ENCODE measurements at places on chromosomes 4 and X.

GRCh38 chr4:3304831-3305609 lies 12.2 kb downstream of the RGS12 start:
- DNase-seq = no peak

GRCh38 chrX:70476934-70477733 lies 32.5 kb downstream of the DLG3 start:
- no peak for DNase-seq

- DNase-seq = no peak
Measured at GRCh38 chr4:43374216-43374751, 481.8 kb downstream of the GRXCR1 start.

GRCh38 chrX:350534-351323 lies 32.1 kb upstream of the GTPBP6 start:
- no peak for DNase-seq

DNA sequence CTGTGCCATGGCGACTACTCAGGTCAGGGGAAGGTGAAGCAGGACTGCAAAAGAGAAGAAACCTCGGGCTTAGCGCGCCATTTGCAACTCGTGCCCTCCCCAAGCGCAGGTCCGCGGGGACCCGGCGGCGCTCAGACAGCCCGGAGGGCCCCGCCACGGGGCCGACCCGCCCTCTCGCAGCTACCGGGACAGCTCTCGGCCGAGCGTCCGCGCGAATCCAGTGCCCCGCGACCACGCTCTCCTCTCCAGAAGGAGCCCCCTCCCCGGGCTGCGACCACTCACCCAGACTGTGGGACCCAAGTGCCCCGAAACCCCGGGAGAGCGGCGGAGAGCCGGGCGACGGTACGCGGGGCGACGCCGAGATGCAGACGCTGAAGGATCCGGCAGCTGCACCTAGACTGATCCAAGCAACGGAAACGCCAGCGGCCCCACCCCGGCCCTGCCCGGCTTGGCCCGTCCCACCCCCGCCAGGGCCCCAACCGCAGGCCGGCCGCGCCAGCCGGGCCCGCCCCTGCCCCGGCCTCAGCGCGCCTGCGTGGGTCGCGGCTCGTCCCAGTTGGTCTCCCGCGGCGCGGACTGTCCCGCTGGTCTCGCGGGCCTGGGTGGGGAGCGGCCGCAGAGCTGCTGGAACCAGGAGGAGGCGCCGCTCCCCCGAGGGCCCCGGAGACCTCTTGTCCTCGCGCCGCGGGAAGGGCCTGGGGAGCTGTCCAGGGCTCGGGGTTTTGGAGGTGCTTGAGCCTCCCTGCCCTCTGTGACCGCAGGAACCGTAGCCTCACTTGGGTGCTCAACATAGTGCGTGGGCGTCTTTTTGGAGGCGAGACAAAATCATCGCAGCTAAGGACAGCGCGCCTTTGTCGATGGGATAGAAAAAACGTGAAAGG lies at the start of gene ANXA5:
Gene ANXA5 (minus strand): TSS at position 400 of the 881 bp plus-strand sequence. CDS start 391 bp downstream, at position 9.
- peak; percentile 40 for DNase-seq

- no peak for DNase-seq
Measured at GRCh38 chr4:180788729-180789128, 1454.5 kb upstream of the TENM3 start.

DNA sequence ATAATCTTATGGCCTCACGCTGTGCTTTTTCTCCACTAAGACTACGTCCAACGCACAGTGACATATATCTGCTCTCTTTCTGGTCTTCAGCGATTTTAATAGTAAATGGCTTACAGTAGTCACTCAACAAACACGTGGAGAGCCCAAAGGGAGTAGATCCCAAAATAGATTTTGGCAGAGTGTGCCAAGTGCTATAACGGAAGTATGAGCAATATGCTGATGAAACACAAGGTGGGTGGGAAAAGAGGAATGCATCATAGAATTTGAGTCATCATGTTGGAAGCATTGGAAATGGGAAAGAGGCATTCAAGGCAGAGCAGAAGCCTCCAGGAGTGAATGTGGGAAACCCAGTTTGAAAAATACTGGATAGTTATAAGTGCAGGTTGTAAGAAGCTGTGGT lies 129.1 kb upstream of the LDB2 start:
- DNase-seq = no peak

- DNase-seq = no peak
Measured at GRCh38 chr4:188661502-188661901, 522.3 kb downstream of the TRIML1 start.

DNA sequence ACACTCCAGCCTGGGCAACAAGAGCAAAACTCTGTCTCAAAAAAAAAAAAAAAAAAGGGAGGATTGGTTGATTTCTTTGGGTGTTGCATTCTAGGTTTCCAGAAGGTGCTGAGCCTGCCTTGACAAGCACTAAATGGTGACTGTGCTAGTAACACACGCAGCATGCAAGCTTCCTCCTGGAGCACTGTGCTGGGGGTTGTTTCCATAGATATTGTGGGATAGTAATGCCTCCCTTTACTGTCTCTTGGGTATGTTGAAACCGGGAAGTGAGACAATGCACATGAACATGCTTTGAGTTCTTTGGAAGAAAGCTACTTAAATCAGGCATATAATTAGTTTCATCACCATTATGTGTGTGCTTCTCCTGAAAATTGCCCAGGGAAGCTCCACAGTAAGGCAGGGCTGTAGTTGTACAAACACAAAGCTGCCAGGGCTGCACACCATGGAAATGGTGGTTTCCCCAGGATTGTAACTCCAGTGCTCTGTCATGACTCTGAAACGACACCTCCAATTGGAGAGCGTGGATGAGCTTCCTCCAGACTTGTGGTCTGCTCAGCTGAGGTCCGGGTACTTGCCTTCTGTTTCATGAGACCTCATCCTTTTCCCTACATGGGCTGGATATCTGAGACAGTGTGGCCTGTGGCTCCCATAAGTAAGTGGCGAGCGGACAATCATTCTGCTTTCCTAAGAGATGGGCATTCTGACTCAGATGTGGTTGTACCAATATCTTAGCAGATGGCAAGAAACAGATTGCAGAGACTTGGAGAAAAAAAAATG lies 31.5 kb upstream of the STOX2 start:
- no peak for DNase-seq

- DNase-seq = no peak
Measured at GRCh38 chr4:114684462-114684861, 85.9 kb downstream of the UGT8 start.

DNA sequence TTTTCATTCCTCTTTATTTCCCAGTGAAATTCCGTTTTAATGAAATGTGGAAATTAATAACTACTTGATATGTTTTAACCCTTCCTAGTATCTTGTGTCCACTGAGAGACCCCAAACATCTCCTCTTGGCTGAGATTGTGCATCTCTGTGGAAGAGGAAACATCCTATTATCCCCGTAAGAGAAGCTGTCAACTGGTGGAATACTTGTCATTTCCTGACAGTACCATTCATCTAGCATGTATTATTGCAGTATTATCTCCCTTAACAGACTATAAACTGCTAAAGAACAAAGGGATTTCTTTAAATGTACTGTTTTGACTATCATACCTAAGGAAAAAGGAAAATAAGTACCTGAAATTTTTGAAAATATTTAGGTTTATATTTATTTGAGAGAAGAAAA lies 277.3 kb upstream of the SLC7A11 start:
- no peak for DNase-seq

GRCh38 chr4:71255976-71256375 lies 82.8 kb upstream of the SLC4A4 start:
- DNase-seq = no peak

GRCh38 chr4:7052923-7053715 lies 9.9 kb downstream of the TADA2B start:
- DNase-seq = no peak

DNA sequence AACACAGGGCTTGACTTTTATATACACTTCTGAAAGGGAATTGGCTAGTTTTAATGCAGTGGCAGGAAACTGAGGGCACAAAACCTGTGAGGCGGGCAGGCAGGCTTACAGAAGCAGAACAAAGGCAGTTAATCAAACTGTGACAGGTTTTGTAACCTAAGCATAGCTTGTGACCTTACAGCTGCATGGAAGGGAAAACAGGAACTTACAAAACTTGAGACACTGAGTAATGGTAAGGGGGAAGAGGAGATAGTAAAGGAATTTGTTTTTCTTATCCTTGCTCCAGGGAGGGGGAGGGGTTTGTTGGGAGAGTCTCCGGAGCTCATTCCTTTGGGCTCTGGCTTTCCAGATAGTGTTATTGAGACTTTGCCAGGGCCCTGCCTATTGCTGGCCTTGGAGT lies 55.6 kb downstream of the SLITRK4 start:
- no peak for DNase-seq

DNA sequence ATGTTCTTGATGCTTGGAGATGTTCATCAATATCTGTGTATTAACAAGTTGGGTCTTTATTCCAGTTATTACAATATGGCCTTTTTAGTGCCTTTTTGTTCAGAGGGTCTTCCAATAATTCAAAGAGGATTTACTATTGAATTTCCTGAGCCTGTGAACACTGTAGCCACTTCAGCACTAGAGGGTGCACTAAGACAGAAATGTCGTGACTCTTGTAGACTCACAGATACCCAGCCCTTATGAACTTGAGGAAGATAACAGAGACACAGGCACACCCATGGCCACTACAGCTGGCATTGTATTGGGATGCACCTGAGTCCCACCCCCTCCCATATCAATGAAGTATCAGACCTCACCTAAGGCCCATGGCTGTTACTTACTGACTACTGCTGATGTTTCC lies 54.4 kb upstream of the ACTRT1 start:
- no peak for DNase-seq

- DNase-seq = no peak
Measured at GRCh38 chr4:176013476-176014247, 52.0 kb upstream of the WDR17 start.

DNA sequence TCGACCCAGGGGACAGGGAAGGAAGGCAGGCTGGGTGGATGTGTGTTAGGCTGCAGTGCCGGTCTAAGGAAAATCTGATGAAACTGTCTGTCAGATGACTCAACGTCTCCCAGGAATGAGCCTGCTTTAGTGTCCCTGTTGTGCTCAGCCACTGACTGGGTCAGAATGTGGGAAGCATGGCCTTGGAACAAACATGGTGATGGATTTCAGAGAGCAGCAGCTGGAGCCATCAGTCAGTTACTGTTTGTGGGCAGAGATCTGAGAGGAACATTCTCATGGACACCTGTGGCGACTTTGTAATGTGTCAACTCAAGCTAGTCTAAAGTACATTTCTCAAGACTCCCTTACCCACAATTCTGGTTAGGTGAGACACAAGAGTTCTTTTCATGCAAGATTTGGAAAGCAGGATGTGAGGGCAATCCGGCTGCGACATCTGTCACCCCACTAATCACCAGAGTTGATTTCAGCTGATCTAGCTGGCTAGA lies 63.2 kb downstream of the ANAPC10 start:
- DNase-seq = no peak

- DNase-seq = no peak
Measured at GRCh38 chr4:76197031-76197743, 16.4 kb downstream of the SCARB2 start.

GRCh38 chrX:39513836-39514235 lies 583.9 kb downstream of the BCOR start:
- DNase-seq = no peak

DNA sequence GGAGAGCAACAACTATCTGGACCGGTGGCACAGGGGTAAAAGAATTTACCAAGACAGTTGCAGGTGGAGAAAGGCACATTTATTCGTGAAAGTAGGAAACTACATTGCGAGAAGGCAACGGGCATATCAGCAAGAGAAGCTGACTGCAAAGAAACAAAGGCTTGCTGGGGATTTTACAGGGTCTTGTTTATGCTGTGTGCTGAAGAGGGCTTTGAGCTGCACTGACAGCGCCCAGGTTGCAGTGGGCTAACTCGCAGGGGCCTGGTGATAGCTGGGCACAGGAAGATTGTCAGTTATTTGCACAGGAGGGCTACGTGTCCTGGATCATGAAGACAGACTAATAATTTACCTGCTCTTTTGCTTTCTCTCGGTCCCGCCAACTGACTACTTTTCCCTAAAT lies 10.7 kb downstream of the TLR3 start:
- DNase-seq = no peak

DNA sequence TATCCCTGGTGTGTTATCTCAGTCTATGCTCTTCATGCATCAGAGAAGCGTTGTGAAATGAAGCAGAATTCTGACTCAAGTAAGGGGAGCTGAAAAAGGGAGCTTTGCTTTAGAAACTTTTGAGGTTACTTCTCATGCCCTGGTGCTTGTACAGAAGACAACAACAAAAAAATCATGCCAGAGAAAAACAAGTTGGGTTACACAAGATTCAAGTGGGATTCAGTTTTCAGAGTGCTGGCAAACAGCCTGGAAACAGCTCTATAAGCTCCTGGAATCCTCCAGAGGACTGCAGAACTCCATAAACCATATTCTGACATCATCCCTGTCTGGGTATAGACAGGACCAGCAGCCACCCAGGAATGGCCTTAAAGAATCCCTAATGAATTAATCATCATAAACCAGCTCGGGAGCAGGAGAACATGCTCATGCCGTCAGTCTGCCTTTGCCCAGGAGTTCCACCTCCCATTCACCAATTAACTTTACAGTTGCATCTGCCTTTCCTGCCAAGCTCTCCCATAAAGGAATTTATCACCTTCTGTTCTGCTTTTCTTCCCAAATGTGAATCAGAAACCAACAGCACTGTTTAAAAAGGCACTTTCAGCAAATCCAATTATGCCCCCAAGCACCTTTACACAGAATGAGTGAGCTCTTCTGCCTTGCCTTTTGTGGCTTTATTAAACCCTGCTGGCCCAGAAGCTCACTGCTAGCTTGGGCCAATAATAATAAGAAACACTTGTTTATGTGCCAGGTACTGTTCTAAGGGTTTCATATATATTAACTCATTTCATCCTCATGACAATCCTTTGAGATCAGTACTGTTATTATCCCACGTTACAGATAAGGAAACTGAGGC lies 54.5 kb upstream of the FBXW7 start:
- no peak for DNase-seq

DNA sequence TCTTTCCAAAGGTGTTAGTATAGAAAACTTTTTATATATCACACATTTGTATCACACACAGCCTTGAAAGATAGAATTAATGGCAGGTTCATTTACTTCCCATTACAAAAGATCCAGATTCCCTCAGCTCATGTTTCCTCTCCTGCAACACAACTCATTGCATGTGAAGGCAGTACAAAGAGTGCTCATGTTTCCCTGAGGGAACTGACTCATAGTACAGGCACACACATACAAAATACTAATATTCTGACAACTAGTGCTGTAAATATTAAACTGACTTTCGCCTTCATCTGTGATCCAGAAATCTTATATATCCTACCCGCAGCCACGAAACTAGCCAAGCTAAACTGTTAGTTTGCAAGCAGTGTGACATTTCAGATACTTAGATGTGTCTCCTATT lies 819.8 kb upstream of the PCDH7 start:
- DNase-seq = no peak

GRCh38 chr4:171880136-171880535 lies 66.9 kb downstream of the GALNTL6 start:
- DNase-seq = no peak

All from stimulated activated CD8-positive, alpha-beta memory T cell treated with anti-CD3 and anti-CD28 coated beads, Interleukin-7, amount 100 ng/mL, for 24 hours (primary cell).